ENCODE measurements at places on chromosomes 2 and 18.

DNA sequence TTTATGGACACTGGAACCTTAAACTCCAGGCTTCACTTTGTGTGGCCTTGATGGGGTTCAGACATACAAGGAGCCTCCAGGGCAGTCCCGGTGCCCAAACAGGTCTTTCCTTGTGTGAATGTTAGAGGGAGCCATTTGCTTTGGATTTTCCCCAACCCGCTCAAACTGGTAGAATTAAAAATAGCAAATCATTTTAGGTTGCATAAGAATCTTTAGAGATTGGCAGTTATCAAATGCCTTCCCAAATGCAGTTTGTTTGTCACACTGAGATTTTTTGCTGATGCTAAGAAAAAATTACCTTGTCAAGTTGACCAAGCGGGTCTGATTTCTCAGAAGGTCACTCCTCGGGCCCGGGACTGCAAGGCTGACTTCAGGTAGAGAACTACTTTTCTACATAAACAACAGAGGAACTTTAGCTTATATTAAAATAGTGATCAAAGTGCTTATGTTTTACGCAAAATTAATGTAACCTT, 36.4 kb downstream of the ATP6V1C2 start:
- DNase-seq: no peak

- no peak for DNase-seq
These were observed 130.6 kb downstream of the AKAIN1 start for GRCh38 chr18:5066380-5066977.

DNA sequence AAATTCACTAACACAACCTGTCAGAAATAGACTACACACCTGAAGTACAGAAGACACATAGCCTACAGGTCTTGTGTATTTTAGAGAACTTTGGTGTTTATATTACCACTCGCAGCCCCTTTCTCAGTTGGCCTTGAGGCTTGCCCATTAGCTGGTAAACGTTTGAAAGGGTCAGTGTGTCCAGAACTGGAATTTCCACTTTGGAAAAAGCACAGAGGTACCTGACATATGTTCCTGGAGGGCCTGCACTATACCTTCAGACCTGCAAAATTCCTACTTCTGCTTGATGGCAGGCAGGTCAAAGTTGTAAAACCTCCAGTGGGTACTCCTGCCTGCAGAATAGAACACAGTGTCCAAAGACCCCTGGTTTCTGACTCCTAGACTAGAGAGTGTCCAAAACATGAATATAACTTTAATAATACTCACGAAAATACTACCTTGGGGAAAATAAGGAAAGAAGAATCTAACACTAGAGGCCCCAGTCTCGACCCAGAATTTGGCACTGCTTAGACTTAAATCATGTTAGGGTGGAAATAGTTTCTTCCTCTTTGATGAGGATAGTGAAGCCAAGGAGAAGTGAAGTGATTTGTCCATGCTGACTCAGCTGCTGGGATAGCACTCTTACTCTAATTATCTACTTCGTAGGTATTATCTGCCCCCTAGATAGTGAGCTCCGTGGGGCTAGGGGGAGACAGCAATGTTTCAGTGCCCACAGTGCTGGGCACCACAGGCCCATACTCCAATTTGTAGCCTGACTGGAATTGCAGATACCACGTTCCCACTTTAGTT, 2.8 kb downstream of the KCTD1 start:
- no peak for DNase-seq

DNA sequence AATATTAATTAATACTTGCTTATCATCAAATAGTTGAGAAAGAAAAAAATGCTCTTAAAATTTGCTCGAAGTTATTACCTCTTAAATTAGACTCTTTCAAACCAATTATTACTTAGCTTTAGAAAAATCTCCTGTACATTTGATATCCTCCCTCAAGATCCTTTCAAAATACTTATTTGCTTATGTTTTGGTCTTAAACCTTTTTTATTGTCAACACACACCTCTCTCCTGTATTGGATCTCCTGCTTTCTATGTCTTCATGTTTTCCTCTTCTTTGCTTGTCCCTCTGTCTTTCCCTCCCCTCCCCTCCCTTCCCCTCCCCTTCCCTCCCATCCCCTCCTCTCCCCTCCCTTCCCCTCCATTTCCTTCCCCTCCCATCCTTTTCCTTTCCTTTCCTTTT, 14.0 kb downstream of the OSBPL6 start:
- no peak for DNase-seq

DNA sequence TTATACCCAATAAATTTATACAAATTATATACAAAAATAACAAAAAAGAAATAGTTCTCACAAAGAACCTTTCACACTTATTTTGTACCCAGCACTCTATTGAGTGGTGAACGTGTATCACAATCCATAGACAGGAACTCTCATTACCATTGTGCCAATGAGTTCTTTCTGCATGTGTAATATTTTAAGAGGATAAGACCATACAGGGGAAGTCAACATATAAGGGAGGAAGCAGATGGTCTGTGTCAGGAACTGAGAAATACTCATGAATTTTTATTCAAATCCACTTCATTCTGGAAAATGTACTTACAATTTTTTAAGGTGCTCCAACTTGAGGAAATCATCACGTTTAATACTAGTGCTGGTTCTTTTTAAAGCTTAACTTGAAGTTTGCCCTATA, 27.1 kb upstream of the ELOA2 start:
- no peak for DNase-seq

GRCh38 chr2:27942612-27943547, 52.4 kb downstream of the BABAM2 start:
- DNase-seq: no peak

- no peak for DNase-seq
These were observed 50.3 kb downstream of the DTNA start for GRCh38 chr18:34760444-34760843.

- no peak for DNase-seq
These were observed 37.9 kb downstream of the EHD3 start for GRCh38 chr2:31271851-31272267.

GRCh38 chr18:42305869-42306593, 351.0 kb downstream of the PIK3C3 start:
- no peak for DNase-seq

GRCh38 chr2:236730393-236730792, 160.8 kb downstream of the ACKR3 start:
- DNase-seq: no peak

DNA sequence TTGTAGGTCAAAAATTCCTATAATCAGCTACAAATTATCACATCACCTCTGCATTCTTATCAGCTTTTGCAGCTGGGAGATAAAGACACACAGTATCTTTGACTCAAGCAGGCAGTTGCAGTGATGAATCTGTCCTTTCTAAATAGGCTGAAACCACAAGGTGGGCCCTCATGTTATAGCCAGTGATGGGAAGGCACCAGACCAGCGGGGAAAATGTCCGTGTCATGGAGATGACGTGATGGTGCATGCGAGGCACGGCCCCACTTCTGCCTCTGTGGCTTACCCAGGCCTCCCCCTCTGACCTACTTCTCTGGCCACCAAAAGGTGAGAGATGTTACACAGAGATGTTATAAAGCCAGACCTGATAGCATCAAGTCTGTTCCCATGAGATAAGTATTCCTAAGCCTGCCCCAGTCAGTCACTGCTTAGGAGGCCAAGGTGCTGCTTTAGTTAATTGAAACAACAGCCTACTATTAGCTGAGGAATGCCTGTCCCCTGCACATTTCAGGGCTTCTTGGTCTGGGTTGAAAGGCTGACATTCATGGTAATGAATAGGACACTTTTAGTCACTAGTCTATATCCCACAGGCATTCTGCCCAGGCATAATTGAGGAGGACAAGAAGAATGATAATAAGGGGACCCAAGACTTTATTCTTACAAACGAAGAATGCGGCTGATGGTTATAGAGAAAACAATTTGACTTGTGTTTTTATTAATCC, 327.9 kb downstream of the LPIN1 start:
- no peak for DNase-seq

GRCh38 chr2:69383176-69383812, 3.7 kb downstream of the GFPT1 start:
- no peak for DNase-seq

GRCh38 chr18:43789234-43790000, 512.1 kb upstream of the SYT4 start:
- no peak for DNase-seq

DNA sequence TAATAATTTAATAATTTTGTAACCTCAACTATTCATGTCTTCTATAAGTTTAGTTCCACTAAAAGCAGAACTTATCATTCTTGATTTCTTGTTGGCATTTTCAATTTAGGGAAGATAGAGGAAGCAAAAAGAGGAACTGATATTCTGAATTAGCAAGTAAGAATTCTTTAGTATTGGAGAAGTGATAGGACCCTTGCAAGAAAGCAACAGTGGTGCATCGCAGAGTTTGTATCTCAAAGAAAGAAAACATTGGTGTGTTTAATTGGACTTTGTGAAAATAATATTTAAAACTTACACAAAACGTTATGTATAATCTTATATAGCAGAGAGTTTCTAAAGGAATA, 36.5 kb upstream of the TNFRSF11A start:
- DNase-seq: no peak

GRCh38 chr2:71974846-71975245, 172.8 kb downstream of the CYP26B1 start:
- DNase-seq: no peak

DNA sequence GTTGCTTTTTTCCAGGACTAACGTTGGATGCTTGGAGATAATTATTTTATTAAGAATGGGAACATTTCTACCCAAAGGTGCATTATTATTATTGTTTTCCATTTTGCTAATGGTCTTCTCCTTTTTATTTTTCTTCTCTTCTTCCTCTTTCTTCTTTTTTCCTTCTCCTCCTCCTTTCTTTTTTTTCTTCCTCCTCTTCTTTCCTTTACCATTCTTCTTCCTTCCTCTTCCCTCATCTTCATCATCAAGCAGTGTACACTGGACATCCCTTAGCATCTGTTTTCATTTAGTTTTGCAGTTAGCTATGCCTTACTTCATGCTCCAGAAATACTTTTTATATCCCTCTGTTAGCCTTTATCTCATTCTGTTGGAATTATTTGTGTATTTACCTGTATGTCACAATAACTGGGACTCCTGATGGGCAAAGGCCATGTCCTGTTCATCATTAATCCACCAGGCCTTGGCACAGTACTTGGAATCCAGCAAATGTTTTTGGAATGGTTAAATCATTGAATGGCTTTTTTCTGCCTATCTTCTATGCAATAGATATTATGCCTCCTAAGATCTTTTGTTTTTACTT, 162.7 kb downstream of the CAMKMT start:
- DNase-seq: no peak

DNA sequence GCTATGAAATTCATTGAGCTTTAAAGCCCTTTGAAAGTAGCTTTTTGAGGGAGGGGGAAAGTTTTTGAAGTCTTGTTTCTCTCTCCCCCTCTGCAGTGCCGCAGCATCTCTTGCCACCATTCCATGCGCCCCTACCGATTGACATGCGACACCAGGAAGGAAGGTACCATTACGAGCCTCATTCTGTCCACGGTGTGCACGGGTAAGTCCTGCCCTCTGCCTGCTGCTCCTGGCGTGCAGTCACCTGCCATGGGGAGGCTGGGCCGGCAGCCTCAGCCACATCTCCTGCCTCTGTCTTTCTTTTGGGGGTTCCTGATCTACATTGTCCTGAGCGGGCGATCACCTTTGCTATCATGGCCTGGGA, 191.6 kb downstream of the GLI2 start:
- no peak for DNase-seq

DNA sequence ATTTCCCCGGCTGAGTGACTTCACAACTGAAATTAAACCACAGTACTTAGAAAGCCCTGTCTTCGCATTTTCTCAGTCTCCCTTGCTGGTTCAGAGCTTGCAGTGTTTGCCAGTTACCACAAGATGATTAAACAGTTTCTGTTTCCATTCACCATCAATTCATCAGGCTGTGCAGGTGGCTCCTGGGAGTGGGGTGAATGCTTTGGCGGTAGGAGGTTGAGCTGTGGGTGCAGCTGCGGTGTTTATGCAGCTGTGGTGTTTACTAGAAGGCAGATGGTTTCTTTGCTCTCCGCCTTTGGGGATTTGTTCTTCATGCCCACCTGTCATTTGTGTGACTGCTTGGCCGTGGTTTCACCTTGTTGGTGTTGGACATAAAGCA, 16.1 kb downstream of the ACOXL start:
- DNase-seq: no peak

- DNase-seq: no peak
These were observed 7.2 kb upstream of the ANKRD29 start for GRCh38 chr18:23669804-23670405.

GRCh38 chr2:181123798-181124231, 143.4 kb downstream of the UBE2E3 start:
- no peak for DNase-seq

GRCh38 chr18:55462652-55463051, 125.3 kb downstream of the TCF4 start:
- DNase-seq: no peak

GRCh38 chr2:85011747-85012146, 40.8 kb downstream of the KCMF1 start:
- no peak for DNase-seq

- no peak for DNase-seq
These were observed 235.6 kb downstream of the ALPK2 start for GRCh38 chr18:58393295-58393694.

DNA sequence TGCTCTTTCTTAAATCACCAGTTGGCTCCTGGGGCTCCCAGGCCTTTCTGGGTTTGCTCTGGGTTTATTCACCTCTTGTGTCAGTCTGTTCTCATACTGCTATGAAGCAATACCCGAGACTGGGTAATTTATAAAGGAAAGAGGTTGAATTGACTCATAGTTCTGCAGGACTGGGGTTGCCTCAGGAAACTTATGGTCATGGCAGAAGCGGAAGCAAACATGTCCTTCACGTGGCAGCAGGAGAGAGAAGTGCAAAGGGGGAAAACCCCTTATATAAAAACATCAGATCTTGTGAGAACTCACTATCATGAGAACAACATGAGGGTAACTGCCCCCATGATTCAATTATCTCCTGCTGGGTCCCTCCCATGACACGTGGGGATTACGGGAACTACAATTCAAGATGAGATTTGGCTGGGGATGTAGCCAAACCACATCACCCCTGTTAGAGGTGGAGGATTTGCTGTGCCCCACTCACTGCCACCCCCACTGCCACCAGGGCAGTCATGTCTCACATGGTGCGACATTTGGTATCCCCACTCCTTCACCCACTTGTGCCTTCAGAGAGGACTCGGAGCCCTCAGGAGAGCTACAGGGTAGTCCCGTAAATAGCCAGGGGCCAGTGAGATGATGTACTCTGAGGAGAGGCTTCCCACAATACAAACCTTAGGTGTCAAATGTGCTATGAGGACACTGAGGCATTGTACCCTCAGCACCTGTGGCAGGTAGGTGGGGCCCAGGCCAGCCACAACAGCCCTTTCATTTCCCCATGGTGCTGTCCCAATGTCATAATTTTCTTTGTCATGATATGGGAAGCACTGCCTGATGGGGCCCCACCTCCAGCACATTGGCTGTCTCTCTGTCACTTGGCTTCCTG, 35.7 kb downstream of the CDC42EP3 start:
- no peak for DNase-seq

GRCh38 chr18:23453680-23454058, 582 bp downstream of the RIOK3 start:
- DNase-seq: no peak

All from cerebellar nuclear complex (tissue), 1 donor.